ENCODE measurements at places on chromosomes 6 and 20. TPM values are rescaled to one million over a fixed set of nuclear protein-coding genes. Genes with fewer than 3 reads are reported as not detected.

COX7A2 gene
- 139 TPM for total RNA-seq

SLC2A10 gene
- 12.2 TPM for total RNA-seq

EYS gene
- total RNA-seq, result 0.26 TPM

METTL24 gene
- 2.3 TPM for total RNA-seq

OPRM1 gene
- not detected for total RNA-seq

FOXC1 gene
- 2.0 TPM for total RNA-seq

BTBD3 gene
- 23.1 TPM for total RNA-seq

SLC17A3 gene
- total RNA-seq, result not detected

NR2E1 gene
- not detected for total RNA-seq

LGSN gene
- total RNA-seq, result under 0.01 TPM

SCUBE3 gene
- not detected for total RNA-seq

PI3 gene
- total RNA-seq, result not detected

APOBEC2 gene
- 4.0 TPM for total RNA-seq

THBD gene
- 14.3 TPM for total RNA-seq

HFE gene
- total RNA-seq, result 5.4 TPM

SLC39A7 gene
- total RNA-seq, result 57.3 TPM

SPEF1 gene
- 1.3 TPM for total RNA-seq

TP53INP2 gene
- total RNA-seq, result 3.4 TPM

Measured in body of pancreas (tissue), 4 donors.